ENCODE measurements at places on chromosomes 5 and 9. TPM values are rescaled to one million over a fixed set of nuclear protein-coding genes. Genes with fewer than 3 reads are reported as not detected.

- no peak overlapping the region for H3K27ac ChIP-seq
- H3K36me3 ChIP-seq, result peaks cover 46% of the 10 kb centered on the region
- no peak for DNase-seq
- H3K4me1 ChIP-seq, result peaks cover 41% of the 10 kb centered on the region
- H3K4me3 ChIP-seq, result peak overlapping the region; percentile 36
These were observed 2.8 kb downstream of the MELK start for GRCh38 chr9:36575411-36575882.

GPR150 gene
- total RNA-seq, result 0.45 TPM

- peaks cover 12% of the 10 kb centered on the region for H3K36me3 ChIP-seq
- H3K27me3 ChIP-seq, result no peaks in the 10 kb centered on the region
- peak overlapping the region; percentile 19 for H3K27ac ChIP-seq
- DNase-seq, result peak; percentile 22
- H3K4me1 ChIP-seq, result peaks cover 3% of the 10 kb centered on the region
These were observed 10.4 kb upstream of the SLC45A2 start for GRCh38 chr5:33994845-33995244.

MTMR12 gene
- total RNA-seq, result 19.7 TPM

- H3K4me3 ChIP-seq, result no peak overlapping the region
- no peak for DNase-seq
- peaks cover 42% of the 10 kb centered on the region for H3K4me1 ChIP-seq
- no peaks in the 10 kb centered on the region for H3K27me3 ChIP-seq
- H3K36me3 ChIP-seq, result peaks cover 33% of the 10 kb centered on the region
These were observed 16.6 kb downstream of the SPTLC1 start for GRCh38 chr9:92098638-92099037.
